Cardiac septum (tissue), 1 donor: ENCODE measurements at places on chromosomes 3 and 15. TPM values are rescaled to one million over a fixed set of nuclear protein-coding genes. Genes with fewer than 3 reads are reported as not detected.

The CD86 gene
- 1.9 TPM for total RNA-seq

The ZNF385D gene
- total RNA-seq = 12.5 TPM

The TUSC2 gene
- 24.5 TPM for total RNA-seq

The SERPINI2 gene
- 0.46 TPM for total RNA-seq

The NOX5 gene
- total RNA-seq = not detected

The CD200R1 gene
- 0.51 TPM for total RNA-seq

The CHCHD4 gene
- 23.0 TPM for total RNA-seq

The MED12L gene
- 5.5 TPM for total RNA-seq

The LEKR1 gene
- 0.32 TPM for total RNA-seq

The FOXL2 gene
- 0.11 TPM for total RNA-seq

The PIERCE2 gene
- total RNA-seq = 3.2 TPM

The FBXO40 gene
- total RNA-seq = 147 TPM

The PDZRN3 gene
- total RNA-seq = 66.0 TPM

The CCDC54 gene
- not detected for total RNA-seq

The ARNT2 gene
- 4.7 TPM for total RNA-seq

The SLC51A gene
- total RNA-seq = 0.51 TPM

The PLSCR2 gene
- 0.48 TPM for total RNA-seq

The CYP19A1 gene
- total RNA-seq = 0.40 TPM

The CXCR6 gene
- total RNA-seq = 0.32 TPM

The SRGAP3 gene
- total RNA-seq = 10.1 TPM

The TPRG1 gene
- 2.2 TPM for total RNA-seq

The GMNC gene
- total RNA-seq = 0.19 TPM

The ONECUT1 gene
- not detected for total RNA-seq

The COPG1 gene
- total RNA-seq = 122 TPM

The ANKUB1 gene
- not detected for total RNA-seq

The DHX30 gene
- 48.3 TPM for total RNA-seq
